Smooth muscle cell of trachea (primary cell): ENCODE measurements at places on chromosomes 11 and 22. TPM values are rescaled to one million over a fixed set of nuclear protein-coding genes. Genes with fewer than 3 reads are reported as not detected.

Gene SLC22A12
- not detected in 2 replicates for total RNA-seq

Gene RFPL3
- total RNA-seq: not detected in 2 replicates

Gene NFAM1
- under 0.01 and 0.29 TPM in 2 replicates for total RNA-seq

Gene CRYBB2
- total RNA-seq: not detected in 2 replicates

Gene DDX25
- not detected in 2 replicates for total RNA-seq

Gene MMP11
- 3.1 and 15.2 TPM in 2 replicates for total RNA-seq

Gene TSPAN18
- not detected in 2 replicates for total RNA-seq

Gene MUC2
- total RNA-seq: not detected in 2 replicates

Gene OR10D3
- not detected in 2 replicates for total RNA-seq
